Spinal cord (tissue), 10 donors: ENCODE measurements at places on chromosomes 3 and 15. TPM values are rescaled to one million over a fixed set of nuclear protein-coding genes. Genes with fewer than 3 reads are reported as not detected.

The CYP8B1 gene
- polyA plus RNA-seq, result 0.09 TPM

DNA sequence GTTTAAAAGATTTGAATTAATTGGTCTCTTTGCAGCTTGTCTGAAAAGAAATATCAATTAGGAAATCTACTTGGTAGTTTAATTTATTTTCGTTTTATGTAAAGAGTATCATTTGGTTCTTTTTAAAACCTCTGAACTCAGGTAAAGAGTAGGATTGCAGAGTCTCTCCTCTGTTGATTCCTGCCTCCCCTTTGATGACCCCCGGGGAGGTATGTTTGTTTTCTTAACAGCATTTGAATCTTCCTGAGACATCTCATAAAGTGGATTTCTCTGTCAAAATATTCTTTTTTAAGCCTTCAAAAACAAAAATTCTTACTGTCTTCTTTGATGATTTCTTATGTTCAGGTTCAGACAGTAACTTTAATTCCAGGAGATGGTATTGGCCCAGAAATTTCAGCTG, 8.0 kb downstream of the IDH3A start:
- no peak for DNase-seq

GRCh38 chr15:59011262-59011952, 23.9 kb downstream of the RNF111 start:
- DNase-seq, result no peak

DNA sequence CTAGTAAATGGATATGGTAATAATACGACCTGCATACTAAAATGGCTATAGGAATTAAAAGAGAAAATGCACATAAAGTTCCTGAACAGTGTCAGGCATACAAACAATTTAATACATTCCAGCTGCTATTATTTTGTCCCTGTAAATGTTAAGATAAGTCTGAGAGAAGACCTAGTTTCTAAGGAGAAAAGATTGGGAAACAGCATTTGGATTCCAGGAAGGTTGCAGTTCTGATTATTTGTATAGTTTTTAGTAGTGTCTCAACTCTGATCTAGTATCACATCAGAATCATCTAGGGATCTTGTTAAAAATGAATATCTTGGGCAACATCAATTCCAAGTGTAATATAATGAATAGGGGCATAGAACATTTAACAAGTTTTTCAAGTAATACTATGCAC, 905.7 kb downstream of the NSUN3 start:
- no peak for DNase-seq

The ADIPOQ gene
- polyA plus RNA-seq, result 0.08 TPM

The SV2B gene
- polyA plus RNA-seq, result 14.7 TPM

GRCh38 chr3:78870484-78870883, 897.3 kb downstream of the ROBO1 start:
- no peak for DNase-seq
